Activated effector memory CD4-positive, alpha-beta T cell treated with Interleukin-2 at 50 U/mL for 16 hours (primary cell): ENCODE measurements at places on chromosomes 11 and 22.

DNA sequence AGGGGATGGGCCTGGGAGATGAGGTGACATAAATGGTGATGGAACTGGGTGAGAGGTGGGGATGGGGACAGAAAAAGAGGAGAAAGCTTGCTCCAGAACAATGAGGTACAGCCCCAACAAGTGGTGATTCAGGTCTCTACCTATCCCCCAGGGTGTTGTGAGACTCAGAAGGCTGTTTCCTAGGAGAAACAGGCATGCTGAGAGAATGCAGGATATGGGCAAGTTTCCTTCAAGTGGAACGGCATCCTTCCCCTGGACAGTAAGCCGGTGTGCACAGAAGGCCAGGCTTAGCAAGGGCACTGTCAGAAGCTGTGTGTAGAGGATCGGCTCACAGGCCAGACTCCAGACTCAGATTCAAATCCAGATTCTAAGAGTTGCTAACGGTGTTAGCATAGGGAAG lies 34.1 kb upstream of the CRTAM start:
- no peak for DNase-seq

DNA sequence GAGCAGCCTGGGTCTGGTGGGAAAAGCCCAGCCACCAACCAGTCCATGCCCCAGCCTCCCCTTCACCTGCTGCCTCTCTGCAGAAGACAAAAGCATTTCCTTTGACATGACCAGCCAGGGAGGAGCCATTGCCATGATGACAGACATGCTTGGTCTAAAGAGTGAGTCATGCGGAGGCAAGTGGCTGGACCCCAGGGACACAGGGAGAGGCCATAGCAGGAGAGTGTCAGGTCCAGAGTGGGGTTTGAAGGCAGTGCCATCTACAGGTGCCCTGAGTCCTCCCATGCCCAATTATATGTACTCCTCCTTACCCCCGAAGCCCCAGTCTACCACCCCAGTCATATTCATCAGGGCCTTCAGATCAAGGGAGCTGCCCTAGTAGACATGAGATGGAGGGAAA lies 67.4 kb downstream of the SCN3B start:
- no peak for DNase-seq

DNA sequence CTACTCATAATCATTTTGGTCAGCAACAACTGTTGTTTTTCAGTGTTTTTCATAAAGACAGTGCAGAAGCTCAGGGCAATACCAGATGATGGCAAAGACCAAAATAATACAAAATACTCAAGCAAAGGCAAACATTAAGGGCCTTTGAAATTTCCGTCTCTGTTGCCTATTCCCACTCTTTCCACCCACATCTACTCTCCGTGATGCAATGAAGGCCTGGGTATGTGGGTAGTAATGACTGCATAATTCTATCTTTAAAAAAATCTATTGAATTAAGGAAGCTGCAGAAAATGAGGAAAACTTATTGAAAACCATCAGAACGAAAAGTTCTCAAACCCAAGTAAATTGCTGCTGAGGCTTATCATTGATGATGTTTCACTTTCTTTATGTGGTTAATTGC lies 203.3 kb downstream of the MAML2 start:
- DNase-seq, result no peak

GRCh38 chr11:19675397-19675796 lies 37.2 kb upstream of the NAV2 start:
- DNase-seq, result no peak

- DNase-seq, result no peak
Measured at GRCh38 chr11:70169632-70170031, 33.5 kb upstream of the FADD start.

DNA sequence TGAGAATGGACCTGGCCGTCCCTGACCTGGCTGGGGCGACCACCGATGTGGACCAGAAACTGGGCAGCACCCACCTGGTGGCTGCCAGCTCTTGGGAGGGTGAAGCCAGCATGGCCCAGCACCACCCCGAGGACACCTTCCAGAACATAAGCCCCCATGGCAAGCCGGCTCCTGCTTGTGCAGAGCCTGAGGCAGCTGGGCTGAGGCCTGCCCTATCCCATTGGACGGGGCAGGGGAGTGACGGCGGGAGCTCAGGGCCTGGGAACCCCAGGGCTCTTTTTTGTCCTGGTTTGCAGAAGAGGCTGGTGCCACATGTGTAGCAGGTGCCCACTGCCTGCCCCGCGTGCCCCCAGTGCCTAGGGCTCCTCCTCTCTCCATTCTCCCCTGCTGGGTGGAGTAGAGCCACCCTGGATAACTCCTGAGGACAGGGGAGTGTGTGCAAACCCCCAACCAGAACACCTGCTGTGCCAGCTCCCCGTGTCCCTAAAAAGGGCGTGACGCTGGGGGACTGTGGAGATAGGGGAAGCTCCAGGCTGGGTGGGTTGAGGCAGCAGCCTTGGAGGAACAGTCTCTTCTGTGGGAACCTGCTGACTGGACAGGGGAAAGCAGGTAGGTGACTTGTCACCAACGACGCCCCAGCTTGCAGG lies 11.9 kb downstream of the DUSP8 start:
- DNase-seq, result no peak

- DNase-seq, result no peak
Measured at GRCh38 chr11:116648247-116649174, 124.3 kb downstream of the BUD13 start.

- no peak for DNase-seq
Measured at GRCh38 chr11:88246696-88247095, 71.5 kb upstream of the RAB38 start.

DNA sequence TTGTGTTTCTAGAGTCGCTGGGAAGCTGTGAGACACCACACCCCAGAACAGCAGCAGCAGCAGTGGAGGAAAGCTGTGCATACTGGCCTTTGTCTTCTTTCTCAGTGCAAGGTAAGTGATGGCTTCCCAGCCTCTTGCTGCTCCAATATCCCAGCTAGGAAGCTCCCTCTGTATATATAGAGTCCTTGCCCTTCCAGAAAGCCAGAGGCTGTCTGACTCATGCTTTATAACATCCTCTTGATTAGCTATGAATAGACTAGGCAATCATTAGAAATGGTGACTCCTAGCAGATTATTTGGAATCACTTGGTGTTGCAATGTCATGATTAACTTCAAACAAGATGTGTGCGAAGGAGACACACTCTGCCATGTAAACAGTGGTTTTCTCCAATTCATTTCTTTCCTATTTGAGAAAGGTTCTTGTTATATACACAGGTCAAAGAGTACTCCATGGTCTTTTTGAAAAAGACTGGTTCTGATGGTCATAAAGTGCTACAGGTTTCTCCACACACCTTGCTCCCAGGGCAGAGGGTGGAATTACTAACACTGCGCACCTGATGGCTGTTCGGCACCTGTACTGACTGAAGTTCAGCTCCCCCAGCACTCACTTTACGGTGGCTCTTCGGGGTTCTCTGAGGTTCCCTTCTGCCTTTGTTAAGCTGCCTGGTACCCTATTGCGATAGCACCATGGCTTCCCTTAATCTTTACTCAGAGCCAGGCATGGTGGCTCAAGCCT lies at the start of gene MMP1:
Gene MMP1, minus strand, starts transcription at position 149 of the 735 bp plus-strand sequence. Its CDS starts 68 bp downstream, at position 81.
- DNase-seq, result no peak

DNA sequence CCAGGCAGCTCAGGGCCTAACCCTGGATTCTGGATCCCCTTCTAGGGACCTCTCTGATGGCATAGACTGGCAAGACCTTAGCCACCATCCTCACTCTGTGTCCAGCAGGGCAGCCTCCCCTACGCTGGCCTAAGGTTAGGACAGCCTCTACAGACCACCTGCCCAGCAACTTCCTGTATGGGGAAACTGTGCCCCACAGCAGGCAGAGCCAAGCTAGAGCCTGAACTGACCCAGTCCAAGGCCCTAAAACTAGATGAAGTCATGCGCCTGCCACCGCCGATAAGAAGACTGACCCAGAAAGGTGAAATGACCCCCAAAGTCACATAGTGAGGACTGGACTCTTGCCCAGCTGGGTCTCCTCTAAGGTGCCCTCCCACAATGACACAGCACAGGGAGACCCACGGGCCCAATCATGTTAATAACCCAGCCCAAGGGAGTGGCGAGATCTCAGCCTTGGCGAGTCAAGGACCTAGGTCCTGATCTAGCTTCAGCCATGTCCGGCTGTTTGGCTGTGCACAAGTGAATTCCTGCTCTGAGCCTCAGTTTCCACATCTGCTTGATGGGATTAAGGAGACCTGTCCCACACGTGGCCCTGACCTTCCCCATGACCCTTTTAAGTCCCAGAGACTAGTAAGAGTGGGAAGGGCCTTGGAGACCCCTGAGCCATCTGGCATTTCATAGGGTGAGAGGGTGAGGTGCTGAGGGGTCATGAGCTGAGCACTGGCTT lies 17.6 kb downstream of the STARD10 start:
- DNase-seq, result no peak

DNA sequence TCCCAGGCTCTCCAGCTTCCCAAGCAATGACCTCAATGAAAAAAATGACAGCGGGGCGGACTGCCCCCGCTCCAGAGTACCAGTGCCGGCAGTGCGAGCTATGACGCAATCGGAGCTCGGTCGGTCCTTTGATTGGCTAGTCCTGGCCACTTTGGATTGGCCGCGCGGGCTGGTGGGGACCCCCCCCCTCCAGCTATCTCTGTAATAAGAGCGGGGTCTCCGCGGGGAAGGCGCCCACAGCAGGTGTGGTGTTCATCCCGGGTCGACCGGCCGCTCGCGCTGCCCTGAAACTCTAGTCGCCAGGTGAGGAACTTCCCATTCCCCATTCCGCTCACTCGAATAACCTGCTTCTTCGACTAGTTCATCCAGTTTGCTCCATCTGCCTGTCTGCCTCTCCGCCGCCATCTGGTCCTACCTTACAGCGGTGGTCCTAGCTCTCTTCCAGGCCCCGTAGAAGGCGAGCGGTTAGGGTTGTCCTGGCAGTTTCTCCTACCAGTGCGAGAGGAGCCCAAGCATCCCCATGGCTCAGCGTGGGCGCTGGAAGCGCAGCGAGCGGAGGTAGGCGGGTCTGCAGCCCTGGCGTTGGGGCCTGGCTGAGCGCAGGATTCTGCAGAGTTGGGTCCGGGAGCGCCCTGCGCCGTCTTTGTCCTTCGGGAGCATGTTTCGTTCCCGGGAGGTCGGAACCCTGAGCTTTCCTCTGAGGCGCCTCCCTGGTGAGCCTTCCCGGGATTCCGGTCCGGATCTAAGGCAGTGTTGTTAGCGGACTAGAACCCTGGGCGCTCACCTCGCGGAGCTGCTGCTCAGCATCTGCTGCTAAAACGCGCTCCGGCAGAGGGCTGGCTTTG lies at the start of gene CALCB:
Gene CALCB, plus strand, starts transcription at position 233 of the 845 bp plus-strand sequence. CDS start 1,126 bp downstream, outside the sequence.
- no peak for DNase-seq

GRCh38 chr11:94193288-94193687 lies 64.6 kb downstream of the PANX1 start:
- no peak for DNase-seq

- DNase-seq, result no peak
Measured at GRCh38 chr11:31646216-31646615, 136.6 kb downstream of the ELP4 start.

- no peak for DNase-seq
Measured at GRCh38 chr11:125263268-125263790, 98.8 kb downstream of the PKNOX2 start.

DNA sequence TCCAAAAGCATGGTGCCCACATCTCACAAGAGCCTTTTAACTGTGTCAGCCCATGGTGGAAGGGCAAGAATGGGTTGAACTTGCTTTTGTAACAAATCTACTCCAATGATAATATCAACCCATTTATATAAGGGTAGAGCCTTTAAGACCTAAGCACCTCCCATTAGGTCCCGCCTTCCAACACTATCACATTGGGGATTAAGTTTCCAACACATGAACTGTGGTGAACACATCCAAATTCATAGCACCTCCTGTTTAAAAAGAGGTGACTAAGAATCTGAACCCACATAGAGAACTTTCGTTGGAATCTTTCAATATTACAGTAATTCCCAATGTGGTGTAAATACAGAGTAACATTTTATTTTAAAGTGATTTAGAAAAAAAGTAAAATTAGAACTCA lies 9.2 kb upstream of the CNTF start:
- DNase-seq, result no peak
